ENCODE measurements at places on chromosomes 4 and X.

DNA sequence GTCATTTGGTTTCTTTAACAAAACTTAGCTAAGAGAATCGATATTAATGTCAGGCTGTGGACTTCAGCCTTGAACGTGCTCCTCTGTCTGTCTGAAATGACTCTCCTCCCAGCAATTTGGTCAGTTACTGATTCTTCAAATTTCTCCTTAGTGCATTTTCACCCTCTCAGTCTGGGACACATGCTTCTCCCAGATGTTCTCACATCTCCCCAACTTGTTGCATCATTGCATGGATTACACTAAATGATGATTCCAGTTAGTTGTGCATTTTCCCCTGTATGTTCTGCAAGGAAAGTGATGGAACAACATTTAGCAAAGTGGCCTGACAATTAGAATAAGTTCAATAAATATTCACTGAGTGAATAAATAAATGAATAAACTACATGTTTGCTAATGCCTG lies 94.4 kb downstream of the NLGN4X start:
- DNase-seq = no peak

GRCh38 chr4:100895556-100896197 lies 377.9 kb upstream of the EMCN start:
- no peak for DNase-seq

DNA sequence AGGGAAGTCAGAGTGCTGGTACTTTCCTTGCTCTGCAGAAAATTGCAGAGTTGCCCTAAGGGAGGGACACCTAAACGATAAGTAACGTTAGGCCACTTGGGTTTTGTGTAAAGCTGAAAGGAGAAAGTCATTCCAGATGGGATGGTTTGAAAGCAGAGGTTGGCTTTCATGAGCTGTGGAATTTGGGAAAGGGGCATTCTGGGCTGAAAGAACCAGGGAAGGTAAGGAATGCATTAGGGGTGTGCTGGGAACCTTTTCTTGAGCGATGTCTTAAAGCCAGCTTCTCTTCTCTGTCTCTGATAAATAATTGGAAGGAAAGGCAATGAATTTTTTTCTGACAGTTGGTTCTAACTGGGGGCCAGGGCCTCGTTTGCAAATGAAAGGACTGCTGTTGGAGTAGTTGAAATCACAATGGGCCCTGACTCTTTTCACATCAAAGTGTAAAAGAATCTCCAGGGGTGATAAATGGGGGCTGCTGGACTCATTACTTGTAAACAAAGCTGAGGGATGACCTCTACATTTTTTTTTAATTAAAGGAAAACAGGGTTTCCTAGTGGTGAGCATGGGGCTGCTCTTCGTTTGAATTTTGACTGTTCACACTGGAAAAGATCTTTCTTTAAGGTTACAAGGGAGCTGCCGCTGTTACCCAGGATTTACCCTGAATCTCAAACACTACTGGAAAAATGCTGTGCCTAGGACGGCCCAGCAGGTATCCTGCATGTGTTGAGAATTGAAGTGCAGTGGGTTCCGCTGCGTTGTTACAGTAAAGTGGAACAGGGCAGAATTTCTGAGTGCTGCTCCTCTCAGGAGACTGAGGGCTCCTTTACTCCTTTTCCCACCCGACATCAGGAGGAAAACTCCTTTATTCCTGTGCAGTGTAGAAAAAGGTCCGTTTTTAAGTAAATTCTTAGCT lies 25.0 kb downstream of the AFF1 start:
- DNase-seq = no peak

DNA sequence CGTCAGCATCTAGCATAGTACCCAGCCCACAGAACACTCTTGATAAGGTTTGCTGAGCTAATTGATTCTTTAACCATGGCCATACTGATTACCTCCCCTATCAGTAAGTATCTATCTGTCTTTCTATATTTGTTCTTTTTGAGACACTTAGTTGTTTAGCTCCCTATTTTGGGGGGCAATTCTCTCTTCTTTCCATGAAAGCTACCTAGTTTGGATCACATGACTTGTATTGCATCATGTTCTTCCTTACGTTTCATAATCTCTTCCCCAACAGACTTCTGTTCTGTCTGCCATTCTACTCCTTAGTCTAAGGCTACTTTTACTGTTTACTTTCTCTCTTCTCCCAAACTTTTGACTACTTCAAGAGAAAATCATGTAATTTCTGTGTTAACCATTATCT lies 39.0 kb downstream of the TBC1D19 start:
- no peak for DNase-seq

GRCh38 chrX:45070116-45071007 lies 130.3 kb downstream of the DIPK2B start:
- no peak for DNase-seq

- DNase-seq = no peak
These were observed 86.9 kb upstream of the NWD2 start for GRCh38 chr4:37157476-37158167.

GRCh38 chr4:176387571-176387970 lies 67.8 kb downstream of the SPCS3 start:
- DNase-seq = no peak

DNA sequence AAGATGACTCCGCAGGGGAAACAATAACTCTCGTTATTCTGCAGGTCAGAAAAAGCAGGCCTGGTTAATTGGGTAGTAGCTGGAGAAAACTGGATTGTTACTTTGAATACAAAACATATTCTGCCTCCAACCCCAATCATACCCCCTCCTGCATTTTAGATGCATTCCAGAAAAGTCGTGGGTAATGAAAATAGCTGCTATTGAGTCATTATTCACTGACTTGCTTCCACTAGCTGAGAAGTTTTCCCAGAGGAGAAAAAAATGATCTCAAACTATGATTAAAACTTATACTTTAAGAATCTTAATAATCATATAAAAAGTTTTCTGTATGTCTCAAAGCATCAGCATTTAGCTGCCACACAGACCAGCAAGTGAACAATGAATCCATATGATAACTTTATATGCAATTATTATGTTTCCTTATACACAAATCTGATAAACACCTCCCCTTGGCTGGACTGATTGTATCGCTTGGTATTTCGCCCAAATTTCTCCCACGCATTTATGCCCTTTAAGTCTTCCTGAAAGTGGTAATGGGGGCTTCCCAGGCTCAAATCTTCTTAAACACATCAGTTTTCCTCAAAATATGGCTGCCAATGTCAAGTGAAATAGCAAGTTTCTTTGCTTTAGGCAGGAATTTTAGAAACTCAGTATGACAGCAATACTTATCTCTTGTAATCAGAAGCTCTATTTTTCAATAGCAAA lies 181.0 kb downstream of the LDB2 start:
- no peak for DNase-seq

- DNase-seq = no peak
These were observed 10.0 kb upstream of the ADD1 start for GRCh38 chr4:2833671-2834000.

- DNase-seq = no peak
These were observed 28.1 kb downstream of the DGKK start for GRCh38 chrX:50442426-50443116.

- DNase-seq = no peak
These were observed 180.2 kb downstream of the FAM47B start for GRCh38 chrX:35122756-35123155.

DNA sequence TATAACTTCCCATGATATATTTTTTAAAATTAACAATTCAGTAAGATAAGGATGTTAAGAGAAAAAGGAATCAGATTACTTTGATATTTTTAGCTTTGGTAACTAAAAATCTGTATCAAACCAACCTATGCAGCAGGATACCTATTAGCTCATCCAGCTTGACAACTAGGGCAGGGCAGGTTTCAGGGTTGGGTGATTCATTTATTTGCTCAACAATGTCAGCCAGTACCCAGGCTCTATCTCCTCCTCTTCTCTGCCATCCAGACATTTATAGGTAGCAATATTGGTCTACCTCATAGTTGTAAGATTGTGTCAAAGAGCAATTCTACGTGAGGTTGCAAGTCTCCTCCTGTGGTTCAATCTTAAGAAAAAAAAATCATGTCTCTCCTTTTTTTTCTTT lies 421.9 kb downstream of the ANKRD50 start:
- DNase-seq = no peak

GRCh38 chrX:19137067-19137466 lies 14.8 kb upstream of the ADGRG2 start:
- DNase-seq = no peak

DNA sequence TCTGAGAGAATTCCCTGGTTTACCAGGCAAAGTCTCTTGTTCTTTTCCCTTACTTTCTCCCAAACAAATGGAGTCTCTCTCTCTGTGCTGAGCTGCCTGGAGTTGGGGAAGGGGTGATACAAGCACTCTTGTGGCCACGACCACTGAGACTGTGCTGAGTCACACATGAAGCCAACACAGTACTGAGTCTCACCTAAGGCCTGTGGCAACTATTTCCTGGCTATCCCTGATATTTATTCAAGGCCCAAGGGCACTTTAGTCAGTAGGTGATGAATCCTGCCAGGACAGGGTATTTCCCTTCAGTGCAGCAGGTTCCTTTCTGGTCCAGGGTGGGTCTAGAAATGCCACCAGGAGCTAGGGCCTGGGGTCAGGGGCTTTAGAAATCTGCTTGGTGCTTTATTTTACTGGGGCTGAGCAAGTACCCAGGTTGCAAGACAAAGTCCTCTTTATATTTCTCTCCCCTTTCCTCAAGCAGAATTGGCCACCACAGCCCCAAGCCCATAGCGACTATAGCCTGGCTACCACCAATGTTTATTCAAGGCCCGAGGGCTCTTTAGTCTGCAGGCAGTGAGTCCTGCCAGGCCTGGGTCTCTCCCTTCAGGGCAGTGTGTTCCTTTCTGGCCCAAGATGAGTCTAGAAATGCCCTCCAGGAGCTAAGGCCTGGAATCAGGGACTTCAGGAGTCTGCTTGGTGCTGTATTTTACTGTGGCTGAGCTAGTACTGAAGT lies 10.5 kb downstream of the ARL13A start:
- no peak for DNase-seq

DNA sequence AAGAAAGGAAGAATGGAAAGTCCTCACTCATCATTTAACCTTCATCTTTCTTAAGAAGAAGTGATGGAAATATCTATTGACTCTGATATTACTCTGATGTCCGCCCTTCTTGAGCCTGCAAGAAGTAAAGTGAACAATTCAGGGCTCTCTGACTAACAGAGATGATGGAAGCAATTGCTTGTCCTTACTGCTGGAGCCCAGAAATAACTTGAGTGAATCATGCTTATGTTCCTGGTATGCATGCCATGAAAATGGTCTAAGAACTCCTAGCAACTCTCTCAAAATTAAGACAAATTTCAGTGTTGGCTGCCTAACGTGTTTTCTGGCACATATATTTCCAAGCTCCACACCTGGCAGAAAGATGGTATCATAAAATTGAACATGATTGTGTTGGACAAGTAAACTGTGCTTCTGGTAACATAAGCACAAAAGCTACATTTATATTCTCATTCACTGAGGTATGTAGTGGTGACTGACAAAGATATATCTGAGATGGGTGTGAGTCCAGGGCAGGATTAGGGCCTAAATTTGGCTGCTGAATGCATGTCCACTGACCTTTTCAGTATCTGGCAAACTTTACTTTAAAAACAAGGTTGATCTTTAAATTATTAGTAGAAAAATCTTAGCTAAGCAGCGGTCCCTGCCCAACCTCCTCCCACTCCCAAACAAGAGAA lies 109.2 kb upstream of the OTUD4 start:
- DNase-seq = no peak

- no peak for DNase-seq
These were observed 33.0 kb downstream of the FREM3 start for GRCh38 chr4:143667461-143667860.

DNA sequence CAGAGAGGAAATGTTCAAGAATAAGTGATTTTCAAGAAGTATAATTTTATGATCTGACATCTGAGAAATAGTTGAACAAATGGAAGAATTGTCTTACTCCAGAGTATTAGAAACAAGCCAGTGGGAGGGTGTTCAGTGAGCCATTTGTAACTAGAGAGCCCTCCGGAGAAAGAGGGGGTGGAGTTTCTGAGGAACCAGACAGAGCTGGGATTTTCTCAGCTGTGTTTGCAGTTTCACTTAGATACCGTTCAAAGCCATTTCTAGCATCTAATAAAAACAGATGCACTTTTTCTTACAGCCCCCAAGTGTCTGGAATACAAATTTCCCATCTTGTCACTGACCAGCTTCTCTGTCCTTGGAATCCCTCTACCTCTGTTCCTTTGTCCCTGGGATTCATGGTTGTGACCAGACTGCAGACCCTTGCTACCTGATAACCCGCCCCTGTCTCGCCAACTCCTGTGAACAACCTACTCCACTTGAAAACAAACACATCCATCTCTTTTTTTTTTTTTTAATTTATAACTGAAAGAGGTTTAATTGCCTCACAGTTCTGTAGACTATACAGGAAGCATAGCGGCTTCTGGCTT lies 132.8 kb upstream of the KLF3 start:
- DNase-seq = no peak

DNA sequence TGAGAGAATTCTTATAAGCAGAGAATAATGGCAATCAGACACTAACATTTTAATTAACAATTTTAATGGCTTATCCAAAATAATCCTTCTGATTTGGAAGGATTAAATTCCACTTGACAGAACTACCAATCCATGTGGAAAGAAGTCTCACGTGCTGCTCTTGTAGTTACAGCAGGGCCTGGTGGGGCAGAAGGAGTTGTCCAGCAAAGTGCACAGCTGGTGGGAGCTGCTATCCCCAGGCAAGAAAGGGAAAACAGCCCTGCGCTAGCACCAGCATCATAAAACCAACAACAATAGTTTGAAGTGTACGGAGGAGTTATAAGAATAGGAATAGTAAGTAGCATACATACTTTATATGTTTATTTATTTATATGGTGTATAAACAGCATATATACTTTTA lies 127.4 kb upstream of the TRIM2 start:
- DNase-seq = no peak

DNA sequence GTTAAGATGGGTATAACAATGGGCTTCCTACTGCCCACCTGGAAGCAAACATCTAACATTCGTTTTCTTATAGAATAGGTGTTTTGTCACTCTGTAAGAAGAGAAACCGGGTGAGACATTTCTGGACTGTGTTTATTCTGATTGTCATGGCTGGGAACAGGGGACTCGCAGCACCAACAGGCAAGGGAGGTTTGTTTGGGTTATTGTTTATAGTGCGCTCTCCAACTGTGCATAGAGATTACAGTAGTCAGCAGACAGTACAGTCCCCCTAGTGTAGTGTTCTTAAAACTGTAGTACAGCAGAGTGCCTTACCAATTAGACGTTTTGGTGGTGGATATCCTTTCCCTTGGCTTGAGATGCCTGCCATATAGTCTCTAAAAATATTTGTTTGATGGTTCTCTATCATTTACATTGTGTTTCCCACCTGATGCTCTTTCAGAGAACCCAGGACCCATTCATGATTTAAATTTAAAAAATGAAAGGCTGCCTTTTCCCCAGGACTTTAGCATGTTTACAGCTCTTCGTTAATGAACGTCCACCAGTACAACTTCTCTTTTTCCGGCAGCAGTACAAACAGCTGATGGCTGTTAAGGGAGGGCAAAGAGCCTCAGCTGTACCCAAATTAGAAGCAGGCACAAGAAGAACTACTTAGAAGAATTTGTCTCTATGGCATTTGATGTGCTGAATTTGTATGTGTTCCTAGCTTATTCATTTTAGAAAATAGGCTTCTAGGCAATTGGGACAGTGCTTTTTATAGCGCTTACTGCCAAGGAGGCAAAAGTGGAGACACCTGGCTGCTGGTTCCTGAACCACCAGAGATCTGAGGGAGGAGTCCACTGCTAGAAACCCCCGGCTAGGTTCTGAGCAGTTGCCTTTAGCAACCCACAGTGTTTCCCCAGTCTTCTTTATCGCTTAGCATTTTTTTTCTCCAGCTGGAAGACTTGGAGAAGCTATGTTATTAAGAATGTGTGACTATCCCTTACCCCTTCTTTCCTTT lies 1.0 kb upstream of the RNF150 start:
- no peak for DNase-seq
